ENCODE measurements at places on chromosomes 3 and 15.

GRCh38 chr3:14991151-14991742, 43.9 kb downstream of the NR2C2 start:
- DNase-seq, result no peak

DNA sequence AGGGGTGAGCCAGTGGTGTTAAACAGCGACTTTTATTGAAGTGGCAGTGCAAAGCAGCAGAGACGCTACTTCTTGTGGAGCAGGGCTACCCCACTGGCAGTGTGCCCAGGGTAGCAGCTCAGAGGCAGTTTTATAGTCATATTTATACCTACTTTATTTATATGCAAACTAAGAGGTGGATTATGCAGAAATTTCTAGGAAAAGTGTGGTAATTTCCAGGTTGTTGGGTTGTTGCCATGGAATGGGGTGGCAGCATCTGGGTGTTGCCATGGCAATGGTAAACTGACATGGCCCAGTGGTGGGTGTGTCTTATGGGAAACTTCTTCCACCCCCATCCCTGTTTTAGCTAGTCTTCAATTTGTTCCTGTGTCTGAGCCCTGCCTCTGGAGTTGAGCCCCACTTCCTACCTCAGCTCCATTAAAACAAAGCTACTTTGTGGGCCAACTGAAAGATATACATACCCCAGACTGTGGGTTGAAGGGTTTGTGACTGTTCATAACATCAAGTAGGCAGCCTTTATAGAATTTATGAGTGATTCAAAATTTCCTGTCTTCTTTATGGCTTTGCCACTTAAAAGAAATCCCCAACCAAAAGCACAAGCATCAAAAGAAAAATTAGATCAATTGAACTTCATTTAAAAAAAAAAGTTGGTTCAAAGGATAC, 60.3 kb downstream of the EBLN2 start:
- DNase-seq, result no peak

GRCh38 chr3:34248352-34248751, 449.9 kb downstream of the PDCD6IP start:
- no peak for DNase-seq

- no peak for DNase-seq
Measured at GRCh38 chr3:104606812-104607211, 759.9 kb upstream of the ALCAM start.

GRCh38 chr15:52005748-52006701, 13.0 kb upstream of the MAPK6 start:
- peak; percentile 77 for DNase-seq

- DNase-seq, result no peak
Measured at GRCh38 chr3:140830391-140830790, 111.2 kb upstream of the SLC25A36 start.

DNA sequence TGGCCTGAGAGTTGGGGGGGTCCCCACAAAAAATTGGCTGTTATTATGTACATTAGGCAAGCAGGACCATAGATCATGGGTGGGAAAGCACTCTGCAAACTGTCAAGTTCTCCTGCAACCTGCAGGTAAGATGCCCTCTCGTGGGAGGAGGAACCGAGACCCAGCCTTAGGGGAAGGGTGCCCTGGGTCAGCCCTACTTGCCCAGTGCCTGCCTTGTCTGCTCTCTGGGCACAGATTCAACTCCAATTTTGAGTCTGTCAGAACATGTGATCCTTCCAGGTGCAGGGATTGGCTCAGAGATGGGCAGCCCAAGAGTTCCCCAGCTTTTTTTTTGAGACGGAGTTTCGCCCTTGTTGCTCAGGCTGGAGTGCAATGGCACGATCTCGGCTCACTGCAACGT, 99.2 kb downstream of the PLXNA1 start:
- no peak for DNase-seq

DNA sequence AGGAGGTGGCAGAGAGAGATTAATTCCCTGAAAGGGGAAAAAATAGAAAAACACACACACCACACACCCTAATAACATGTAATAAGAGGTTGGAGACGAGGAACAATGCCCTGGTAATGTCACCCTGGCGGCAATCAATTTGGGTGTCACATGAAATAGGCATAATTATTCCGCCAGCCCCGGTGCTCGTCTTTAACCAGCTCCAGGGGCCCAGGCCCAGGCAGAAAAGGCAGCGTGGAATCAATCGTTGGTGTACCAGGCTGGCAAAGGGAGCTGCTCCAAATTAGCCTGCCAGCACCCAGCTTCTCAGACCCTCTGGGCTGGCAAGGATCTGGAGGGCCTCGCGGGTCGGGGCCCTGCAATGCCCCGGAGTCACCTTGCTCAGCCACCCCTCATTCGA, 5.6 kb downstream of the LINGO1 start:
- no peak for DNase-seq

DNA sequence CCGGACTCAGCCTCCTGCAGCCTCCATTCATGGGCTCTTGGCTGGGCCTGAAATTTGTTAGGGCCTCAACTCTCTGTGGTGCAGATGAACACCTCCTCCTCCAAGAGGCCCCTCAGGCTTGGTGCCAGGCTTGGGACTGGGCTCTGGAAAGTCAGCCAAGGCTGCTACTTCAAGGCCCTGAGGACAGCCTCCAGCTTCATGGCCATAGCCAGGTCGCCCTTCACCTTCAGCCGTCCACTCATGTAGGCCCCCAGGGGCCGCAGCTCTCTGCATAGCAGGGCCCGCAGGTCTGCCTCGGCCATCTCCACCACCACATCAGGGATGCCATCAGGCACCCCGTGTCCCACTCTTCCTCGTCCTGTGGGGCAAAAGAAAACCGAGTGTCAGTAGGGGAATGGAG, 8.3 kb downstream of the STOML1 start:
- no peak for DNase-seq

DNA sequence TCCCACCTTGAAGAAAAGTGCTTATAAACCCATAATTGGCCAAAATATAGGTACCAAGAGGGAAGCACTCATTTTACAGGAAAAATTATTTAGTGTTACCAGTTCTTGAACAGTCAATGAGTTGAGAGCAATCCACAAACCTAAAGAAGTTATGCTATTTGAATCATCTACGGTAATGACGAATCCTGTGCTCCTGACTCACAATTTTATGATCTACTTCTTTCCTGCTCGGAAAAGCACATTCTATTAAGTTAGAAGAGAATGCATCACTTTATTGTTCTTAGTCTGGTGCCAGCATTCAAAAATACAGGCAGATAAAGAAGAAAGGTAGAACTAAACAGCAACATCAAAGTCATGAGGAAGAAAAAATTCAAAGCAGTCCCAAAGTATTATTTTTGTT, 33.2 kb downstream of the CHRM5 start:
- peak; percentile 12 for DNase-seq

- DNase-seq, result no peak
Measured at GRCh38 chr3:144259267-144259666, 287.6 kb downstream of the DIPK2A start.
